ENCODE measurements at places on chromosomes 7 and 10.

GRCh38 chr7:40761762-40762560 is 627.2 kb downstream of the SUGCT start:
- DNase-seq, result no peak

DNA sequence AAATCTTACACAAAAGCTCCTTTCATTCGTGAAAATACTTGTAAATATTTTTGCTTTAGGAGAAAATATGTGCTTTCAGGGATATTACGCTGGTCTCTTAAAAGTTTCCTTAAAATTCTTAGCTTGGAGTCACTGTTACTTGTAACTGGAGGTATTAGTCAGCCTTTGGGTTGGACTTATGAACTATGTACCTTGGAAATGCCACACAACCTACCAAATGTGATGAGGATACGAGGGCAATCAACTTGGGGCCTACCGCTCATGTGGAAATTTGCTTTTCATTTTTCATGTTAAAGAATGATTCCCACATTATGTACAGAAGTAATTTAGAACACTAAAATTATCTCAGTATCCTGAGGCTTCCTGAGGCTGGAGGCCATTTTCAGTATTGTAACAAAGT is 23.1 kb downstream of the SPAM1 start:
- DNase-seq, result no peak

DNA sequence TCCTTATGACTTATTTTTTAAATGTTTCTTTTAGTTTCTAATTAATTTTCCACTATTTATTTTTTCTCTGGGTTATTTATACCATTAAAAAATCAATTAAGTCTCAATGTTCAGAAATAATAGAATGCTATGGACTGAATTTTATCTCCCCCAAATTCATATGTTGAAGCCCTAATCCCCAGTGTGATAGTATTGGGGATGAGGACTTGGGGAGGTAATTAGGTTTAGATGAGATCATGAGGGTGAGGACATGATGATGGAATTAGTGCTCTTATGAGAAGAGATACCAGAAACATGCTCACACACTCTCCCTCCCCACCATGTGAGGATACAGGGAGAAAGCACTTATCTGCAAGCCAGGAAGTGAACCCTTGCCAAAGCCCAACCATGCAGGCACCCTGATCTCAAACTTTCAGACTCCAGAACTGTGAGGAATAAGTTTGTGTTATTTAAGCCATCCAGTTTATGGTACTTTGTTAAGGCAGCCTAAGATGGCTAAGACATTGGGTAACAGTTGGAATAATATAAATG is 202.6 kb downstream of the MDFIC start:
- DNase-seq, result no peak

DNA sequence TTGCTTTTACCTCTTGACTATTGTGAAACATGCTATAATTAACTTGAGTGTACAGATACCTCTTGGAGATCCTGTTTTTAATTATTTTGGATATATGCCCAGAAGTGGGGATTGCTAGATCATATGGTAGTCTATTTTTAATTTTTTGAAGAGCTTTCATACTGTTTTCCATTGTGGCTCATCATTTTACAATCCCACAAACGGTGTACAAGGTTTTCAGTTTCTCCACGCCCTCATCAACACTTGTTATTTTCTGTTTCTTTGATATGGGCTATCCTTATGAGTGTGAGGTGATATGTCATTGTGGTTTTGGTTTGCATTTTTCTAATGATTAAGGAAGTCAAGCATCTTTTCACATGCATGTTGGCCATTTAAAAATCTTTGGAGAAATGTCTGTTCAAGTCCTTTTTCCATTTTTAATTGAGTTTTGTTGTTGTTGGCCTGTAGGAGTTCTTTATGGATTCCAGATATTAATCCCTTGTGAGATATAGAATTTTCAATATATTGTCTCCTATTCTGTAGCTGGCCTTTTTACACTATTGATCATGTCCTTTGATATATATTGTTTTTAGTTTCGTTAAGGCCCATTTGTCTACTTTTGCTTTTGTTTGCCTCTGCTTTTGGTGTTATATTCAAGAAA is 7.5 kb downstream of the AGK start:
- no peak for DNase-seq

- DNase-seq, result no peak
Measured at GRCh38 chr7:16611711-16612110, 33.8 kb downstream of the ANKMY2 start.

DNA sequence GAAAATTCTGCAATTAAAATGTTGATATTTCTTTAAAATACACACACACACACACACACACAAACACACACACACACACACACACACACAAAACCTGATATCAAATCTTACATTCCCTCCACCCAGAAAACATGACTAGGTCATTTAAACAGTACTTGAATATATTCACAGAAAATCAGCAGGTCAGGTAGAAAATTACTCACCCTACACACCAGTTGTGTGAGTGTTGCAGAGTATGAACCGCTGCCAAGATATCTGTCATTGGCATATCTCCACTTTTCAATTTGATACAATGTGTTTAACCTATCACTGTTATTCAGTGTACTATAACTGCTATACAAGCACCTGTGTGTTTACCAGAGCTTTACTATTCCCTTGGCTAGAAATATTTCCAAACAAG is 283.6 kb upstream of the LRRTM3 start:
- DNase-seq, result no peak

DNA sequence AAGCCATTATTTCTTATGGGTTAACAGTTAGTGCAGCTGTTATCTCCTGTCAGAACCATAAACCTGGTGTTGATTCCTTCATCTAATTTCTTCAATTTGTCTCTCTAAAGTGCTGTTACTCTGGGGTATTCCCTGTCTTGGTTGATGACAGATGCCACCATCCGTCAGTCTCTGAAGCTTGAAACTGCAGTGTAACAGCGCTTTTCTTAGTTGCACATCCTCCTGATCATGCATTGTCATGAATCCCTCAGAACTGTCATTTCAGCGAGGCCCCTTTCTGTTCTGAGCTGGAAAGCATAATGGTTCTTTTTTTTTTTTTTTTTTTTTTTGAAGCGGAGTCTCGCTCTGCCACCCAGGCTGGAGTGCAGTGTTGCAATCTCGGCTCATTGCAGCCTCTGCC is 193.9 kb downstream of the SDK1 start:
- DNase-seq, result no peak

DNA sequence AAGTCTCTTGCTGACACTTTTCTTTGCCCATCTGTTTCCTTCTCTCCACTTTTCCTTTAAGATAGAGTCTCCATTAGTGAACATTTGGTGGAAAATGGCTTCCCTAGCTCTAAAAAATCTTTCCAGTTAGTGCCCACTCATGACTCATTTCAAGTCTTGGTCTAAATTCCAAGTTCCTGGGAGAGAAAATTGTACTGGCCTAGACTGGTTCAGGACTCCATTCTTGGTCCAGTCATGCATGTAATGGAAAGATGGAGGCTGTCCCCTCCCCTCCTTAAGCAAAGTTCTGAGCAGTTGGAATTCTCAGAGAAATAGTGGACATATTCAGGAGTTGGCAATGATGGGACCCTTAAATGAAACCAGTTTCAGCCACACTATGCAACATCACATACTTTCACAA is 3.8 kb upstream of the ALDH18A1 start:
- DNase-seq, result peak; percentile 29

GRCh38 chr10:30384701-30385201 is 35.7 kb upstream of the MTPAP start:
- peak; percentile 39 for DNase-seq

DNA sequence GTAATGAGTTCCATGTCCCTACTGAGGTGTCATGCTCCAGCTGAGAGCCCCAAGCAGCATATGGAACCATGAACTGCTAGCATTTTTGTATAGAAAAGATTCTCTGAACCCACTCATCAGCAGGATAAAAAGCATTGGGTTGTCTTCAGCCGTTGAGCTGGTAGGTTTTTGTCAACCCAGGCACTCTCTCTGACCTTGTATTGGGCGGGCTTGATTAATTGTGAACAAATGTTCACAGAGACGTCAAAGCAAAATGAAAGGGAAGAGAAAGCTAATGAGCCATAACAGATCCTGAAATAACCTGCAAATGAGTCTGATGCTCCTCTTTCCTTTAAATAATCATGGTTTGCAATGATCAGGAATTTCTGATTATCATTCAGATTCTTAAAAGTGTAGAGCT is 924.7 kb upstream of the CELF2 start:
- DNase-seq, result no peak

DNA sequence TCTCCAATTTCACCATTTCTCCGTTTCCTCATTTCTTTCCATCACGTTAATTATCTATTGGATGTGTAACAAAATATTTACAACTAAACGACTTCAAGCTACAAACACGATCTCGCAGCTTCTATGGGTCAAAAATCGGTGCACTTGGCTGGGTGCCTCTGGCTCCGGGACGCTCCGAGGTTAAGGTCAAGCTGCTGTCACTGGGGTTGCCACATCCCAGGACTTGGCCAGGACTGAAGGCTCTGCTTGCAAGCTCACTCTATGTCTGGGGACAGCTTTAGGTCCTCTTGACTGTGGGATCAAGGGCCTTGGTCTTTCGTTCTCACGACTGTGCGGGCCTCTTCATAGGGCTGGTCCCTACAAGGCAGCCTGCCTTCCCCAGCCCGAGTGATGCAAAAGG is 159.7 kb downstream of the CCDC3 start:
- DNase-seq, result no peak
